Fibroblast of skin of scalp (primary cell): ENCODE measurements at places on chromosomes 12 and 14.

DNA sequence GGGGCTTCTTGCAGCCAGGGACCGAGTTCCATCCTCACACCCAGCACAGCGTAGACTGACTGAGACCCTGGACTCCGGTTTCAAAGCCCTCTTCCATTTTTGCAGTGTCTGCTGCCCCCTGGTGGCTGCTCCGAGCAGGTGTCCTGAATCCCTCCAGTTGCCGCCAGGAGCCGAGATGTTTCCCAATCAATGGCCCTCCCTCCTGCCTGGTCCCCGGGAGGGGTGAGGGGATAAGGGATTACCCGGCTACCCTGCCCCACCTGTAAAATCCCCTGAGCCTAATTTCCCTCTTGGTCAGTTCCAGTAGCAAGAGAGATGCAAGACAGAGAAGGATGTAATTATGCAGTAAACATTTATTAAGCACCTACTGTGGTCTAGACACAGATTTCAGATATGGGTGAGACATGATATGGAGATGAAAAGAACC is 55.0 kb downstream of the PHETA1 start:
- DNase-seq, result peak; percentile 66

DNA sequence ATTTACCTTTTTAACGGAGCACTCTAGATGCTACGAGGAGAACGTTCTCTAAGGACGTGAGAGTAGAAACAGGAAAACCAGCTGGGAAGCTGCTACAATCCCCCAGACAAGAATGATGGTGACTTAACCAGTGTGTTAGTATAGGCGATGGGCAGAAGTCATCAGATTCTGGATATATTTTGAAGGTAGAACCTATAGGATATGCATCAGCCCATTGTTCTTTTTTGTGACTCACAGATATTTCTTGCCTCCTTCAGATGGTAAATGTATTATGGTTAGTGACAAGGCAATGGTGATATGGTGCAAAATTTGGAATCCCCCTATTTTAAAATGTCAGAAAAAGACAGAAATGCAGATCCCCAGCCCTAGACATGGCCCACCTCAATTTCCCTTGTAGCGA is 258.2 kb downstream of the PHLDA1 start:
- DNase-seq, result no peak

- DNase-seq, result no peak
Measured at GRCh38 chr14:99819514-99819913, 26.3 kb downstream of the EML1 start.

- peak; percentile 67 for DNase-seq
Measured at GRCh38 chr14:84064316-84065125, 1465.4 kb upstream of the FLRT2 start.

GRCh38 chr14:36096090-36096489 is 80.4 kb downstream of the PTCSC3 start:
- peak; percentile 20 for DNase-seq

DNA sequence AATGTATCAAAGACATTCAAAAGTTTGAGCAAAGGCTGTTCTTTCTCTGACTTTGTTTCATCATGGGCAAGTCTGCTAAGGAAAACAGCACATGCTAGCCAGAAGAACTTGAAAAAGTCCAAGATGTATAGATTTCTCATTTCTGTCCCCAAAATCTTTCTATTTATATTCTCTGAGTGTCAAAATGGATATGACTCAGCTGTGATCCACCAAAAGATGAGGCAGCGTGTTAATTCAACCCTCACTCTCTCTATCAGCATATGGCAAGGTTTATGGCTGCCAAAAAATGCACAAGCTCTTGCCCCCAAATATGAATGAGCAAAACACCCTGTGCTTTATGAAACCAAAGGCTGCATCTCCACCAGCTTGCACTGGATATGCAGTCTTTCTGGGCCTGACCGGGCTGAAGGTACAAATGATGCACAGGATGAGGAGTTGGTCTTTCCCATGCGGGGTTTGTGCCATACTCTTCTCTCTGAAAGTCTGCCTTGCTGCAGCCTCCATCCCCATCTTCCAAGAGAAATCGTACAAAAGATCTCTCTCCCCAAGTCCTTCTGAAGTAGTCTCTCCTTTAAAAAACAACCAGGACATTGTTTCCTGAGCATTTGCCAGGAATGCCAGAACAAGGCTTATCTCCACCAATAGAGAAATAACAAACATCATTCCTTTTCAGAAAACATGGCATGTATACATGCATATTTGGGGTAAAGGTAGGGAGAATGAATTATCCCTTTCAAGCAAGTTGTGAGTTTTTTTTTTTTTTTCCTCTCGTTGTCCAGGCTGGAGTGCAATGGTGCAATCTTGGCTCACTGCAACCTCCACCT is 203.4 kb downstream of the TMX1 start:
- DNase-seq, result peak; percentile 87

DNA sequence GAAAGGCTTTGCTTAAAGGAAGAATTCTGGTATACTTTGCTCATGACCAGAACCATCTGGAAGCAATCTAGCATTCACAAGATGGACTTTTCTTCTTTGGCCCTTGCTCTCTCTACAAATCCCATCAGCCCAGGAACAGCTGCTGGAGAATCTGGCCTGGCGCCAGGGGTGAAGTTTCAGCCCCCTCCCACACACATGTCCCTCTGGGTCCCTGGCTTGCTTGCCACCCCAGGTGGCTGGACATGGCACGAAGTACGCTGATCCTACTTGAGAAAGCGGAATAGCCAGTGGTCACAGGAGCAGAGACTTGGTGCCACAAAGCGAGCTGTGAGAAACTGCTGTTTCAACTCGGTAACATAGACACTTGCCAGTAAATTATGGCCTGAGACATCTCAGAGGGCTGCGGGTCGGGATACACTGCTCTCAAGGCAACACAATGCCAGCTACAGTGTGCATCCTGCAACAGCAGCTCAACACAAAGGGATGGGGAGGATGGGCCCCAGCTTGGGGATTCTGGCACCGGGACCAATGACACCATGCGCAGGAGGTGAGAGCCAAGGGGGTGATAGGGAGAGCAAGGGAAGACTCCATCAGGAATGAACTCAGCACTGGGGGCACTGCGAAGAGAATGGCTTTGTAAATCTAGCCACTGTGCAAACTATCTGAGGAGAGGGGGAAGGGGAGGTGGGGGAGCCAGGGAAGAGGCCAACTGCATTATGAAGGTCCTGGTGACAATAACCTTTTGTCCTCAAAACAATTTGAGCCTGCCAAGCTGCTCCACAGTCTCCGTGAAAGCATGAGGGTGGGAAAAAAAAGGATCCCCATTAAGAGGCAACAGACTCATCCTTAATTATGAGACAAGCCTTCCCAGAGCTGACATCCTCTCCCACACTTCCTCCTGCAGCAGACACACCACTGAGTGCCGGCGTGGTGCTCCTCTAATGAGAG is 219.9 kb downstream of the PPM1H start:
- DNase-seq, result peak; percentile 31

GRCh38 chr12:63823040-63823439 is 21.5 kb upstream of the SRGAP1 start:
- DNase-seq, result no peak

DNA sequence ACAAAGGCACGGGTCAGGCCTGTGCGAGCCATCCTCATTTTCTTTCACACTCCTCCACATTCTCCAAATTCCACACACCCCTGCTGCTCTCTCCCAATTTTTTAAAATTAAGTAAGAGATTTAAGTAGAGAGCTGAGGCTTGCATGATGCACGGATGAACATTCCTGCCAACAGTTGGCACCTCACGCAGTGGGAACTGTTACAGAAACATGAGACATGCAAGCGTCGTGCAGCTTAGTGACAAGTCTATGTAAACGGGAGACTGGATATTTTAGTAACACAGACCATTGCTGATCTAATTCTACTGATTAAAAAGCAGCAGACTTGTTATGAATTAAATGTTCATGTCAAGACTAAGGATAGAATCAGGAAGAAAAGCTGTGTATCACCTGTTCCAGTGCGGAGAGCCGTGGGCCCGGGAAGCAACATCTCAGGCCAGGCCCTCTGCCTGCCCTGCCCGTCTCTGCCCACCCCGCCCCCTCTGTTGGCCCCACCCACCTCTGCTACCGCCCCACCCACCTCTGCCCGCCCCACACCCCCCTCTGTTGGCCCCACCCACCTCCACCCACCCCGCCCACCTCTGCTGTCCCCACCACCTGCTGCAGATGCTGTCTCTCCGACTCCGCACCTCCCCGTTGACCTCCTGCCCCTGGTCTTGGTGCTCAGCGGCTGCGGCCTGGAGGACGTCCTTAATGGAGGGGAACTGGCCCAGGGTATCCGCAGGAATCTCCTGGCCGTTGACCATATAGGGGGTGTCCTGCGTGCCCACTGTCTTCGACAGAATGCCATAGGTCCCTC is 21.2 kb downstream of the GOLGA3 start:
- DNase-seq, result no peak

- peak; percentile 30 for DNase-seq
Measured at GRCh38 chr14:57189070-57189469, 79.6 kb downstream of the EXOC5 start.

GRCh38 chr12:38144601-38145436 is 171.8 kb upstream of the ALG10B start:
- DNase-seq, result no peak

- DNase-seq, result no peak
Measured at GRCh38 chr12:126312457-126312856, 1247.2 kb downstream of the AACS start.
